ENCODE measurements at places on chromosomes 13 and 19. TPM values are rescaled to one million over a fixed set of nuclear protein-coding genes. Genes with fewer than 3 reads are reported as not detected.

RDH8 gene
- polyA plus RNA-seq: not detected

DNA sequence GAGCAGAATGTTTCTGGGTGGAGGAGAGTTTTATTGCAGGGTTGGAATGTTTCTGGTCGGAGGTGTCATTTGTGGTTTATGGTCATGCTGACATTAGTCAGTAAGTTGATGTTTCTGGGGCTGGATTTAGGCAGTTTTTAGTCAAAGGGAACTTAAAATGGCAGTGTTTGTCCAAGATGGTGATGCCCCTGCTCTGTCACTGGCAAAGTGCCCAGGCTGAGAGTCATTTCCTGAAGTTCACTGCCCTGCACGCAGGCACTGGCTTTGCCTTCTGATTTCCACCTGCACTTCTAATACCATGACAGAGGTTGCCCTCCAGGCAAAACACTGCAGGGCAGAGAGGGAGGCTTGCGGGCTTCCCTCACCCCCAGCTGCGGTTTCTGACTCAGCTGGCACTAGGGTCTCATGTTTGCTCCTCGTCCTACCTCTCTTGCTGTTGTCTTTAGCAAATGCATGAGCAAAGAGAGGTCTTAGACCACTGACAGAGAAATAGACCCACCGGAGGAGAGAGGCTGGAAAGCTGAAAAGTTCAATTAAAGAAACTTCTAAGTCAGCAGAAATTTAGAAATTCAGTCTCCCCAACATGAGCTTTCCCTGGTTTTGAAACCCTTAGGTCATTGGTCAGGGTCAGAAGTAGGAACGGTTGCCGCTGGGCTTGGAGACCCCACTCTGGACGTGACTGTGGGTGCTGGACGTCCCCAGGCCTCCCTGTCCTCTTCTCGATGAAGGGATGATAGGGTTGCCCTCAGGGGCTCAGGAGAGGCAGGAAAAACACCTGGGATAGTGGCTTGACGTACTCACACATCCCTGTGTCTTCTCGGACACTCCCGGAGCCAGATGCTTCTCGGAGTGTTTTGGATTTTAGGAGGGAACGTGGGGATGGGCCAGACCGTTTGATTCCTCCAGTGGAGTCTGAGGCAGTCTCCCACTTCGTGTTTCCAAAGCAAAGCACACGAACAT lies 26.3 kb downstream of the TMEM255B start:
- DNase-seq: no peak

CFD gene
- 39.2 TPM for polyA plus RNA-seq

DNA sequence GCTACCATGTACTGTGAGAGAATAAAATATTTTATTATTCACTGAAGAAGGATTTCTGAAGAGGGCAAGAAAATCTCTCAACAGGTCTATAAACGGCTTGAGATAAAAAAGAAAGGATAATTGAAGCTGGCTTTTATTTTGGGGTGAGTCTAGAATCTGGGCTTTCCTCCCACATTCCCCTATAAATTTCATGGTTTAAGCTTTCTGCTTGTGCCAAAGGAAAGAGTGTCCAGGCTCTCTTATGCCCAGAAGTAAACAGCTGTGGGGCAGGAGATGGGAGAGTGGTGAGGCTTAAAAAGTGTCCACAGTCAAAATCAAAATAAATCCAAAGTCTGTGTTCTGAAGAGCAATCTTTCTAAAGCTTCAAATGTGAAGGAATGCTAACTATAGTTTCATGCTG lies 942.2 kb upstream of the MIR17HG start:
- DNase-seq: no peak

DNA sequence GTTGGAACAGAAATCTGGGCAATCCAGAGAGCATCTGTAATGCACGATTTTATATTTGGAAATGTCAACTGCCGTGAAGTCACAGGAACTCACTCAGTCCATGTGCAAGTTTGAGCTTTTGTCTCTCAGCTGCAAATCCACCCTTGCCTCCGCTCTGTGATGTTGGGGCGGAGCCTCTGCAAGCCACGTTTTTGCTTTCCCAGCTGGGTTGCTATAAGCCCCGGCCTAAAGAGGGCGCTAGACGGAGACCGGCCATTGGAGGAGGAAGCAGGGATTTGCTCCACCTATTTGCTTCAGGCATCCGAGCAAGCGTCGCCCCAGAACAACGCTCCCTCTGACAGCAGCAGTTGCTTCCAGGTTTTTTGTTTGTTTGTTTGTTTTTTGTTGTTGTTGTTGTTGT lies 56.2 kb downstream of the TRPM4 start:
- DNase-seq: no peak

- DNase-seq: no peak
These were observed 36.5 kb downstream of the KL start for GRCh38 chr13:33052506-33053280.

PRODH2 gene
- polyA plus RNA-seq: not detected

CBLC gene
- polyA plus RNA-seq: 0.08 TPM

NKPD1 gene
- polyA plus RNA-seq: 0.11 TPM

ZNF583 gene
- polyA plus RNA-seq: 6.8 TPM

GRCh38 chr19:33211794-33212435 lies 13.7 kb downstream of the SLC7A10 start:
- DNase-seq: no peak

- no peak for DNase-seq
These were observed 33.3 kb upstream of the SPATA13 start for GRCh38 chr13:24127116-24127631.

- DNase-seq: no peak
These were observed 27.4 kb downstream of the SH3GL1 start for GRCh38 chr19:4373013-4373367.

ILF3 gene
- 149 TPM for polyA plus RNA-seq
